ENCODE measurements at places on chromosomes 11 and 22. TPM values are rescaled to one million over a fixed set of nuclear protein-coding genes. Genes with fewer than 3 reads are reported as not detected.

GRCh38 chr11:15825976-15826650, 530.2 kb downstream of the SOX6 start:
- H3K27ac ChIP-seq, result no peak overlapping the region
- no peaks in the 10 kb centered on the region for H3K27me3 ChIP-seq
- no peak for DNase-seq
- no peaks in the 10 kb centered on the region for H3K4me1 ChIP-seq

DNA sequence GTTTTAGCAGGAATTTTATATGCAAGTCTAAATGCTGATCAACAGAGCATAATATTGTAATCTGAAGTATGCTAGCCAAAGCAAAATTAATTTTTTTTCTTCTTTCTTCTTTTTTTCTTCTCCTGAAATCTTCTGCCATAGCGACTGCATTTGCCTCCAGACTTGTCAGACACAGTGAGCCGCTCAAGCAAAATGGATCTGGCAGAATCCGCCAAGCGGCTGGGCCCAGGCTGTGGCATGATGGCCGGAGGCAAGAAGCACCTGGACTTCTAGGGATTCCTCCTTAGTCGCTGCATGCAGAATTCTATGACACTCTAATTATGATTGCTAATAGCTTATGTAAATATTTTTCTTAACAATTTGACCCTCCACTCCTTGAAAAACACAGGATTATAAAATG, 27.9 kb downstream of the PAX6 start:
- H3K27ac ChIP-seq, result no peak overlapping the region
- DNase-seq, result no peak

DNA sequence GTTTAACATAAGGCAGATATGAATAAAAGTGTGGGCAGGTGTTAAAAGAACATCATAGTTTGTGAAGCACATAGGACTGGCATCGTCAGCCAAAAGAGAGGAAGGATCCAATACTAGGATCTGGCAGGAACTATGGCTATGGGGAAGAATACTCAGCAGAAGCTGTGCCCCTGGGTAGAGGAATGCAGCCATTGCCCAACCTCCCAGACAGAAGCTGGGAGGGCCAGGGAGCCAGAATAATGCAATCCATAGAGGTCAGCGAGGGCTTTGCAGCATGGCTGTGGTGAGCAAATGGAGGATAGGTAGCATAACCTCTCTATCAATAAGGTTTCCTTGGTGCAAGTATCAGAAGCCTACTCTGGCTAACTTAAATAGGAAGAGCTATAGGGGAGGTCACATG, 11.7 kb upstream of the CSTF3 start:
- H3K4me1 ChIP-seq, result no peaks in the 10 kb centered on the region
- no peak overlapping the region for H3K4me3 ChIP-seq
- DNase-seq, result no peak
- H3K27ac ChIP-seq, result no peak overlapping the region
- no peaks in the 10 kb centered on the region for H3K27me3 ChIP-seq

- H3K27ac ChIP-seq, result peak overlapping the region; percentile 43
- no peaks in the 10 kb centered on the region for H3K27me3 ChIP-seq
- H3K4me1 ChIP-seq, result no peaks in the 10 kb centered on the region
- no peaks in the 10 kb centered on the region for H3K36me3 ChIP-seq
- DNase-seq, result no peak
Observed at GRCh38 chr11:45754741-45755140, 50.2 kb upstream of the SLC35C1 start.

DNA sequence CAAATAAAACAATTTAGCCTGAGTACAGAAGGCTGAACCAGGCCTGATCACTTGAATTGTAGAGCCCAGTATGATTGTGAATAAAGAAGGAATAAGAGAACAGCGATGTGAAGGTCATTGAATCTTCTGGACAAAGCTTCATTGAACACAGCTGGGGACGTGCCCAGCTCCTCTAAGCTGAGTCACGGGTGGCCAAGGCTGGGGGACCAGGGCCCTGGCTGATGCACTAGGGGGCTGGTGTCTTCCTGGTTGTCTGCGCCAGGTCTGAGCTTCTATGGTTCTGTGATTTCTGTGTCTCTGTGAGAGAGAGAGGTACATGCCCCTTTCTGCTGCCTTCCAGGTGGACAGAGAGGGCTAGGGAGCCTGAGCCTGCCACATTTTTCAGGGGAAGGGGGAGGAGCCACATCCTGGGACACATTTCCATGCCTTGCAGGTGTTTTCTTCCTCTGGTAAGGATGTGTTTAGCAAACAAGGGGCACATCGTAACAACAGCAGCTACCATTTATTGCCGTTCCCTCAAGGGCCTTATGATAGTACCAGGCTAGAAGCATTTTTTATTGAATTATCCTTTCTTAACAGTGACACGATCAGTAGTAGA, 135.7 kb downstream of the C11orf91 start:
- no peaks in the 10 kb centered on the region for H3K4me1 ChIP-seq
- no peak for DNase-seq
- no peaks in the 10 kb centered on the region for H3K27me3 ChIP-seq
- no peak overlapping the region for H3K4me3 ChIP-seq
- H3K27ac ChIP-seq, result no peak overlapping the region

DNA sequence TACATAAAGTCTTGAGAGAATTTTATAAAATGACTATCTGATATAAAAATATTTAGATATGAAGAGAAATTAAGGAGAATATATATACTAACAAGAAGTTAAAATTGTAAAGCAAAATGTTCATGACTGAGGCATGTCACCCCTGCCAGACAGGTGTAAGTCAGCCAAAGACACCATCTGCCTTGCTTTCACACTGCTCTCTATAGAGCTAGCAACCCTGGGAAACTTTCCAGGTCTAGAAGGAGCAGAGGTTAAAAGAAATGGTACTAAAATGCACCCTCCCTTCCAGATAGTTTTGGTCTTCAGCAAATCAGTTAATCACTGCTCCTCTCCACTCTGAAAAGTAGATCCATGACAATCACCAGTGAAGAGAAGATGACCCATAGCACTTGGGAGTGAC, 16.5 kb downstream of the PPP2R1B start:
- no peak overlapping the region for H3K4me3 ChIP-seq
- no peaks in the 10 kb centered on the region for H3K36me3 ChIP-seq

DNA sequence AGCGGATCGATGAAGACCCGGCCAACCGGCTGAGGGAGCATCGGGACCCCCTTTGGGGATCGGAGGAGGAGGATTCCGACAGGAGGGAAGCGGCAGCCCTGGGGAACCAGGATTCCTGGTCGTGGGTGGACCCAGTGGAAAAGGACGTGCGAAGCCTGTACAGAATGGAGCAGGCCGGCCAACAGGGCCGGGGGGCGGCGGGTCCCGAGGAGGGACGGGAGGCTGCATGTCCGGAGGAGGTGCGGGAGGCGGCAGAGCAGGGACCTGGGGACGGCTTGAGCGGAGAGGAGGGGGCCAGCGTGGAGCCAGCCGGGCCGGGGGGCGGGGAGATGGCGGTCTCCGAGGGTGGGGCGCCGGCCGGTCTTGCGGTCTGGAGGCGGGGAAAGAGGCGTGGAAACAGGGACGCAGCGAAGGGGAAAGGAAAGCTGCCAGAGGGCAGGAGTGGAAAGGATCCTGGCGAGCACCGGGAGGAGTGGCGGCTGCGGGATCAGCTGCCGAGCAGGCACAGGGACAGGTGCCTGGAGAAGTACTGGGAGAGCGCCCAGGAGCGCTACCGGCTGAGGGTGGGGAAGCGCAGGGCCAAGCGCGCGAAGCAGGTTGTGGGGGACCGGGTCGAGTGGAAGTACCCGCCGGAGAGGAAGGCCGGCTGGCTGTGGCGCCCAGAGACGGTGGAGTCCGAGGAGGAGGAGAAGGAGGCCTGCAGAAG, at the start of gene ANO5:
TSS of gene ANO5 (plus strand) at position 444 of the 706 bp plus-strand sequence. CDS start 408 bp downstream, outside the sequence.
- H3K4me3 ChIP-seq, result peak within 1 kb of the TSS; percentile 73
- H3K4me1 ChIP-seq, result no peaks in the 10 kb centered on the region
- peak; percentile 88 for DNase-seq
- H3K36me3 ChIP-seq, result no peaks in the 10 kb centered on the region
- H3K27ac ChIP-seq, result peak within 1 kb of the TSS; percentile 62

GRCh38 chr22:35882211-35883030, 146.2 kb downstream of the RBFOX2 start:
- H3K4me3 ChIP-seq, result no peak overlapping the region
- no peaks in the 10 kb centered on the region for H3K4me1 ChIP-seq
- no peak overlapping the region for H3K27ac ChIP-seq
- DNase-seq, result no peak
- H3K27me3 ChIP-seq, result no peaks in the 10 kb centered on the region

- no peak overlapping the region for H3K27ac ChIP-seq
- peak overlapping the region; percentile 18 for H3K4me3 ChIP-seq
- no peak for DNase-seq
- H3K36me3 ChIP-seq, result no peaks in the 10 kb centered on the region
Observed at GRCh38 chr11:122158171-122158570, 42.2 kb upstream of the BLID start.

DNA sequence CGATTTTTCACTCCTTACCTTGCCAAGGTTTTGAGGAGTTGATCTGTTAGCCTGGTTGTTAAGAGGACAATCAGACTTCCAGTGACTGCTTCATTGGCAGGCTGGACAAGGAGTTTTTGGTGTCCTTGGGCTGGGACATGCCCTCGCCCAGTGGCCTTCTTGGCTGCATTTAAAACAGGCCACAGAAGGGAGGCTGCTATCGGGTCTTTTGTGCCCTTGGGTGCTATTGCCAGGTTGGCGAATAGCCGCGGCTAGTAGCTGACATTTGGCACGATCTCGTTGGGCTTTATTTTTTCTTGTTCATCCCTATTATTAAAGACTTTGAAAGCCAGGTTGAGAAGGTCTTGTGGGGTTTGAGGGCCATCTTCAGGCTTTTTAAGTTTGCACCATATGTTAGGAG, 99.4 kb downstream of the ELP4 start:
- no peak overlapping the region for H3K27ac ChIP-seq
- no peaks in the 10 kb centered on the region for H3K36me3 ChIP-seq
- H3K27me3 ChIP-seq, result no peaks in the 10 kb centered on the region

DNA sequence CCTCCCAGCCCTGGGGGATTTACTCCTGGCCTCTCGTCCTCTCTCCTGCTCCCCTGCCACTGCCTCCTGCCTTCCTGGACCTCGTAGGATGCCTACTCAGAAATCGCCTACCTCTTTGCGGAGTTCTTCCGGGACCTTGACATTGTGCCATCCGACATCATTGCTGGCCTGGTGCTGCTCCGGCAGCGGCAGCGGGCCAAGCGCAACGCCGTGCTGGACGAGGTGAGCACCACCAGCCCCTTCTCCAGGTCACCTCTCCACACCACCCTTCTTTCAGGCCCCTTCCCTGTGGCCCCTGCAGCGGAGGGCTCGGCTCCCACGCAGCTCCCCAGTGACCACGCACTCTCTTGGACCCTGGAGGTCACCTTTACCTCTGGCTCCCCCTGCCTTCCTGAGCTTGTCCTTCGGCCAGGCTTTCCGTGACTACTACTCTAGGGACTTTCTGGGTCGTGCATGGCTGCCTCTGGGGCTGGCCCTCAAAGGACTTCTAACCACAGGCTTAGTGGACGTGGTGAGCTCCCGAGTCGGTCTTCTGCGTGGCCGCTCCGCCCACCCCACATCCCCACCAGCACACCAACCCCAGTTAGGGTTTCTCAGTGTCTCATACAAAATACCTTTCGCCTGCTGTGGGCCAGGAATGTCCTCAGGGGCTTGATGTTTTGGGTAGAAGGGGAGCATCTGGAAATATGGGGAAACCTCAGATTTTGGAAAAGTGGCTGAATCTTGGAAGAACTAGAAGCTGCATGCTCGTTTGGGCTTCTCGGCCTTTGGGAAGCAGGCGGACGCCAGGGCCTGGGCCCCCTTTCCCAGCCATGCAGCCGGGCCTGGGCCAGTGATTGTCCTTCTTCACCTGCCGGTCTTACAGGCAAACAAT, 24.1 kb upstream of the MYRF start:
- no peak overlapping the region for H3K4me3 ChIP-seq
- no peaks in the 10 kb centered on the region for H3K27me3 ChIP-seq
- no peak for DNase-seq
- peaks cover 28% of the 10 kb centered on the region for H3K36me3 ChIP-seq

GRCh38 chr22:31995807-31996206, 47.3 kb upstream of the SLC5A1 start:
- no peaks in the 10 kb centered on the region for H3K4me1 ChIP-seq
- no peaks in the 10 kb centered on the region for H3K27me3 ChIP-seq
- DNase-seq, result no peak
- H3K36me3 ChIP-seq, result no peaks in the 10 kb centered on the region
- no peak overlapping the region for H3K4me3 ChIP-seq

OR6T1 gene
- total RNA-seq, result not detected

CHRM1 gene
- 0.12 TPM for total RNA-seq

KRTAP5-9 gene
- total RNA-seq, result 0.19 TPM

MN1 gene
- 1.1 TPM for total RNA-seq

ARHGAP20 gene
- 0.08 TPM for total RNA-seq

MS4A15 gene
- not detected for total RNA-seq

LUZP2 gene
- not detected for total RNA-seq

SNX32 gene
- total RNA-seq, result 0.75 TPM
